ENCODE measurements at places on chromosomes 2 and 18. TPM values are rescaled to one million over a fixed set of nuclear protein-coding genes. Genes with fewer than 3 reads are reported as not detected.

DNA sequence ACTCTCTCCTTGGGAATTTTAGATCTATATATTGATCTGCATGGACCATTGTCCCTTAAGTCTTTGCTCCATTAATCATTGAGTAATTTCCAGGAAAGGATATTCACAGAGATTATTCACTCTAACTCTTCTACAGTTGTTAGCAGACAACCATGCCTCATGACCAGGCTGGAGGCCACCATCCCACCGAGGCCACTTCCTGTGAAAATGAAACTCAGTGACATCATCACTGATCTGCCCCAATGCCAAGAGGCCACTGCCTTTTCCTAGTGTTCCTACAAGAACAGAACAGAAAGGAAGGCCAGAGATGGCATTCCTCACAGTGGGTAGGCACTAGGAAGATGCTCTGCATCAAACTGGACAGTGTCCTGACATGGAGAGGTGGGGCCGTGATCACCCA, 161.3 kb downstream of the DTNA start:
- no peak overlapping the region for H3K4me3 ChIP-seq
- H3K27ac ChIP-seq, result no peak overlapping the region
- no peaks in the 10 kb centered on the region for H3K4me1 ChIP-seq
- H3K27me3 ChIP-seq, result no peaks in the 10 kb centered on the region

DNA sequence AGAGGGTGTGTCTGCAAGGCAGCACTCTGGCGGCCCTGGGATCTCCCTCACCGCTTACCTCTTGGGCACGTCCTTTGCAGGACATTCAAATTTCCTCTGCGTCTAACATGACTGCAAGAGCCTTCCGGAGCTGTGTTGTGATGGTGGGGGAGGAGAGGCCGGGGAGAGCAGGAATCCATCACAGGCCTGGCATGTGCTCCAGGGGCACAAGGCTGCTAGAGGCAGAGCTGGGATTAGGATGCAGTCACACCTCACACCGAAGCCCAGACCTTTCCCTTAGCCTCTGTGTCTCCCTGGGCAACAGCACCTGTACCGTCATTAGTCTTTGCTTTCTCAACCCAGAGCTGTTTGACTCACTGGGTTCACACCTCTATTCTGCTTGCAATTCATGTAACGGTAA, 111.3 kb downstream of the CMPK2 start:
- H3K4me1 ChIP-seq, result no peaks in the 10 kb centered on the region
- H3K36me3 ChIP-seq, result no peaks in the 10 kb centered on the region

GRCh38 chr2:120769787-120770120, 34.1 kb downstream of the GLI2 start:
- H3K27ac ChIP-seq, result no peak overlapping the region
- no peaks in the 10 kb centered on the region for H3K36me3 ChIP-seq
- peaks cover 32% of the 10 kb centered on the region for H3K4me1 ChIP-seq
- DNase-seq, result no peak

DNA sequence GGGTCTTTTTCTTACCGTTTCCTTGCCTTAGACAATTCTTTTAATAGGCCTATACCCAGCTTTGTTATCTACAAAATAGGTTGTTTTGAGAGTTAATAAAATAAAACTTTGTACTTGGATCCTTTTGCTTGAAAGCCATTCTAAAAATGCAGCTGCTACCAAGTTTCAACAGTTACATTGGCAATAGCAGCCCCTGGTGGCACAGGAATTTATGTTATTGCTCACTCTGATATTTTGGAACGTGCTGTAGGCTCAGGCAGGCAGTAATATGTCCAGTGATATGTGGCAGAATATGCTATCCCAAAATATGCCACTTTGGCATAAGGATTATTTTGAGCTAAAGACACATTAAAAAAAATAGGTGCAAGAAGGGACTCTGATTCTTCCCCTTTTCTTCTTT, 6.7 kb upstream of the COMMD1 start:
- DNase-seq, result no peak
- no peak overlapping the region for H3K4me3 ChIP-seq
- no peaks in the 10 kb centered on the region for H3K27me3 ChIP-seq
- no peaks in the 10 kb centered on the region for H3K4me1 ChIP-seq

DNA sequence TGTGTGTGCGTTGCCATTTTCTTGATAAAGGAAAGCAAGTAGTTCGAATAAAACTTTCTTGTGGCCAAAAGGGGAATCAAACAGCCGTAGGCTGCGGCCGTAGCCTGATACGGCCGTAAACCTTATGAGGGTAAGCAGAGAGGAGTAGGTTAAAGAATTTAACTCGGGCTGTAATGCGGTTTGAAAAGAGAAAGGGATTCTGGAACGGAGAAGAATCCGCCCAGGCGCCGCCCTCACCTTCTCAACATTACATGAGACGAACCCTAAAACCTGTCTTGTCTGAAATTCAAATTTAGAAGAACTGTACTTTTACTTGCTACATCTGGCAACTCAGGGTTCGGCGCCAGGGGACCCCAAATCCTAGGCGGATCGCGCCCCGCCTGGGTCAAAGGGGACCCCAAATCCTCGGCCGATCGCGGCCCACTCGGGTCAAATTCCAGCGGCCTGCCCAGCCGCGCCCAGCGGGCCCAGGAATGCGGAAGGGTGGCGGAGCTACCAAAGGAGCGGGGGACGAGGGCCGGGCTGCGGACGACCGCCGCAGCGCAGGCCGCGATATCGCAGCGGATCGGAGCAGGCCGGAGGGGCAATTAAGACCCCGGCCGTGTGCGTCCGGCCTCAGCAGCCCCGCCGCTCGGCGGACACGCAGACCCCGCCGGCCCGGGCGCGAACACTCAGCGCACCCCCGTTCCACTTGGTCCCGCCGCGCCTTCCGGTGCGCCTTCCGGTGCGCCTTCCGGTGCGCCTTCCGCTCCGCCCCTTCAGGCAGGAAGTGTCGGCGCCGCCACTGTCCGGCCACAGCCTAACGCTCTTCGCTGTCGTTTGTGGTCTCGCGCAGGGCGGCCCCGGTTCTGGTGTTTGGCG, at the start of gene MYL12B:
Gene MYL12B, plus strand, starts transcription at position 761 of the 861 bp plus-strand sequence. CDS start 10,766 bp downstream, outside the sequence.
- no peaks in the 10 kb centered on the region for H3K27me3 ChIP-seq
- DNase-seq, result peak; percentile 62
- H3K4me1 ChIP-seq, result peaks cover 45% of the 10 kb centered on the region
- peak within 1 kb of the TSS; percentile 89 for H3K27ac ChIP-seq

GRCh38 chr2:149901231-149901859, 313.8 kb upstream of the MMADHC start:
- H3K4me1 ChIP-seq, result no peaks in the 10 kb centered on the region
- no peaks in the 10 kb centered on the region for H3K36me3 ChIP-seq
- H3K27ac ChIP-seq, result no peak overlapping the region
- no peak for DNase-seq
- no peak overlapping the region for H3K4me3 ChIP-seq
- no peaks in the 10 kb centered on the region for H3K27me3 ChIP-seq

DNA sequence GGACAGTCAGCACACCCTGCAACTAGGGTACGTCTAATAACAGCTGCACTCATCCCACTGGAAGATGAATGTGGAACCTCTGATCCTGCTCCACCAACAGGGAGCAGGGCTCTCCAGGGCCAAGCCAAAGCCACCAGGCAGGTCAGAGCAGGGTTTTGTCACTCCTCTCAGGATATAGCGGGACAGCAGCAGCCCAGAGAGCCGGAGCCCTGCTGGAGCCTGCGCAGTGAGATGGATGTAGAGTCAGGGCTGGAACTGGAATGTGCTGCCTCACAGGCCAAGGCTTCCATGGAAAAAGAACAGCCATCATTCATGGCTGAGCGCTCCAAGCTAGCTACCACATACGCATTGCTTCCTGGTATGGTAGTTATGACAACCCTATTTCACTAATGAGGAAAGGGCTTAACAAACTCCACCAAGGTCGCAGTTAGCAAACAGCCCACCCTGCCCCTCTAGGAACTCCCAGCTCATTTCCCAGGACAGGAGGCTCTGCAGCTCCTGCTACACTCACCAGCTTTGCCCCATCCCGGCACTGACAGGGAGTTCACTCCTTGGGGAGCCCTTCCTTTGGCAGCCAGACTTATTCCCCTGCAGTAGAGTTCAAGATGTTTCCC, 85.2 kb downstream of the HS1BP3 start:
- H3K4me1 ChIP-seq, result no peaks in the 10 kb centered on the region
- no peak for DNase-seq
- H3K4me3 ChIP-seq, result no peak overlapping the region
- H3K27ac ChIP-seq, result no peak overlapping the region
- H3K36me3 ChIP-seq, result no peaks in the 10 kb centered on the region

DNA sequence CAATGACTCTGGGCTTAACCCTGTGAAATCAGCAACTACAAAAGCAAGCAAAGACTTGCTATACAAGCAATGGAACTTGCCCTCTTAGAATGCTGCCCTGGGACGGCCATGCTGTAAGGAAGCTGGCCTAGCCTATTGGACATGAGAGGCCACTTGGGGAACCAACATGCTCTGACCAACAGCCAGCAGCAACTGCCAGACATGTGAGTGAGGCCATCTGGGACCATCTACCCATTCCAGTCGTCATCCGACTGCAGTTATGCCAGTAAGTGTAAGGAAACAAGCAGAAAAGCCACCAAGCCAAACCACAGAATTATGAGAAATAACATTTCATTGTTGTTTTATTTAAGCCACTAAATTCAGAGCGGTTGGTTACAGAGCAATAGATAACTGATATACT, 40.9 kb downstream of the CLASP1 start:
- no peaks in the 10 kb centered on the region for H3K36me3 ChIP-seq
- no peak overlapping the region for H3K4me3 ChIP-seq
- DNase-seq, result no peak
- no peaks in the 10 kb centered on the region for H3K4me1 ChIP-seq
- no peak overlapping the region for H3K27ac ChIP-seq

GRCh38 chr2:62768615-62769014, 63.1 kb downstream of the EHBP1 start:
- H3K27me3 ChIP-seq, result no peaks in the 10 kb centered on the region
- no peak overlapping the region for H3K4me3 ChIP-seq
- H3K27ac ChIP-seq, result peak overlapping the region; percentile 68
- peaks cover 6% of the 10 kb centered on the region for H3K36me3 ChIP-seq
- no peak for DNase-seq

DNA sequence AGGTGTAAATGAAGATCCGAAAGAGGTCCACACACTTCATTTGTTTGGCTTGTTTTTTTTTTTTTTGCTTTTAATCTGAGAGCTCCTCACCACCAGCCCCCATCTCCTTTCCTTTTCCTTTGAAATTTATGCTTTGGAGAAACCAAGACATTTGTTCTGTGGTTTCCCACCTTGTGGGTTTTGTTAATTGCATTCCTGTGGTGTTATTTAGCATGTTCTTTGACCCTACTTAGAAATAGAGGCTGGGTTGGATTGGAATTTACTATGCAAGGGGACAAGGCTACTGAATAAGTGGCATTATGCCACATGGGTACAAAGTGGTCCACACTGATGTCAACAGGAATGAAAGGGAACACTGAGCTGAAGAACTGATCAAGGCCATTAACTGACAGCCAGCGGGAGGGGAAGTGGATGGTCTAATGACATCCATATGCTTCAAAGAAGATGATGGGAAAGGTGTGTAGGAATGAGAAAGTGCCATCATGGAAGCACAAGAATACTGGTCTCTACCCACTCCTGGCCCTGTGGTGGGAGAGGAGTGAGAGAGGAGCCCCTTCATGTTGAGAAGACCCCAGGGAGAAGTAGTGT, 8.9 kb downstream of the CCL20 start:
- no peak overlapping the region for H3K27ac ChIP-seq
- no peaks in the 10 kb centered on the region for H3K36me3 ChIP-seq
- no peak for DNase-seq
- H3K4me1 ChIP-seq, result peaks cover 53% of the 10 kb centered on the region
- H3K4me3 ChIP-seq, result no peak overlapping the region
- H3K27me3 ChIP-seq, result no peaks in the 10 kb centered on the region

GRCh38 chr2:147980940-147981528, 39.5 kb downstream of the ORC4 start:
- no peaks in the 10 kb centered on the region for H3K36me3 ChIP-seq
- no peaks in the 10 kb centered on the region for H3K4me1 ChIP-seq
- H3K27ac ChIP-seq, result no peak overlapping the region
- no peak overlapping the region for H3K4me3 ChIP-seq

- no peak overlapping the region for H3K4me3 ChIP-seq
- peaks cover 3% of the 10 kb centered on the region for H3K4me1 ChIP-seq
- no peaks in the 10 kb centered on the region for H3K27me3 ChIP-seq
- no peak overlapping the region for H3K27ac ChIP-seq
- no peak for DNase-seq
- H3K36me3 ChIP-seq, result no peaks in the 10 kb centered on the region
Observed at GRCh38 chr2:119486886-119487285, 37.4 kb downstream of the SCTR start.

GRCh38 chr2:71494091-71494490, 40.7 kb downstream of the DYSF start:
- DNase-seq, result no peak
- no peak overlapping the region for H3K27ac ChIP-seq
- H3K4me3 ChIP-seq, result no peak overlapping the region
- no peaks in the 10 kb centered on the region for H3K27me3 ChIP-seq
- no peaks in the 10 kb centered on the region for H3K36me3 ChIP-seq

DNA sequence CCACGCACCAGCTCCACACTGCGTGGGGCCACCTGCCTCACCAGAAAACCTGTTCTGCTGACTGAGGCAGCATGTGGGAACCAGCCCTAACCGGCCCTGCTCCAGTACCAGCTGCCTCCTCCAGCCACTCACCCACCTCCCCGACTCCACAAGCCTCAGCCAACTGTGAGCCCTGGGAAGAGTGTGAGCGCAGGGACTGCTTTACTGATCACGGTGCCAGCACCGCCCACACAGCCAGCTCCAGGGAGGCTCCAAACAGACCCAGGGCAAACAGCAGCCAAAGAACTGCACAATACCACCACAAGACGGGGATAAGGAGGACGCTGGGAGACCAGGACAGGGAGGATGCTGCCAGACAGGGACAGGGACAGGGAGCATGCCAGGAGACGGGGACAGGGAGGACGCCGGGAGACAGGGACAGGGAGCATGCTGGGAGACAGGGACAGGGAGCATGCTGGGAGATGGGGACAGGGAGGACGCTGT, 28.4 kb downstream of the EIPR1 start:
- H3K36me3 ChIP-seq, result peaks cover 15% of the 10 kb centered on the region
- H3K4me1 ChIP-seq, result no peaks in the 10 kb centered on the region
- H3K27ac ChIP-seq, result no peak overlapping the region
- H3K27me3 ChIP-seq, result no peaks in the 10 kb centered on the region
- H3K4me3 ChIP-seq, result no peak overlapping the region
- DNase-seq, result no peak

GRCh38 chr18:8142131-8142711, 467.0 kb upstream of the RAB12 start:
- DNase-seq, result no peak
- no peaks in the 10 kb centered on the region for H3K4me1 ChIP-seq
- no peak overlapping the region for H3K27ac ChIP-seq
- H3K27me3 ChIP-seq, result no peaks in the 10 kb centered on the region
- H3K36me3 ChIP-seq, result no peaks in the 10 kb centered on the region

DNA sequence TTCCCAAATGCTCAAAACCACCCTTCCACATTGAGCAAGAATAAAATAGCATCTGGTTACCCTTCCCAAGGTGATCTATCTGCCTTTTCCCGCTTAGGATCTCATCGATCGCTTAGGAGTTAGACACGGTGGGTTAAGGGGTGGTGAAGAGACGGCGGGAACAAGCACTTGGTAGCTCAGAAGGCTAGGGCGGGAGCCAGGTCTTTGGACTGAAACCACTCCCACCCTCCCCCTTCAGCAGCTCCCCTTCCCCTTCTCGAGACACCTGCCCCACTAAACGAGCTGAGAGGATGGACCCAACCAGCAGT, 513 bp downstream of the THOC1 start:
- no peaks in the 10 kb centered on the region for H3K27me3 ChIP-seq
- H3K4me1 ChIP-seq, result peaks cover 3% of the 10 kb centered on the region
- peaks cover 3% of the 10 kb centered on the region for H3K36me3 ChIP-seq
- DNase-seq, result no peak
- H3K4me3 ChIP-seq, result peak overlapping the region; percentile 78
- peak overlapping the region; percentile 71 for H3K27ac ChIP-seq

The KIAA2012 gene
- not detected for total RNA-seq

The MRPS5 gene
- total RNA-seq, result 70.6 TPM

The DES gene
- total RNA-seq, result 4.2 TPM

The DSC2 gene
- total RNA-seq, result 33.4 TPM

The SP5 gene
- total RNA-seq, result 0.98 TPM

The CRIM1 gene
- total RNA-seq, result 27.2 TPM

The FOXI3 gene
- not detected for total RNA-seq

The SP140 gene
- 2.6 TPM for total RNA-seq

The TMEM178A gene
- total RNA-seq, result 1.3 TPM
